ENCODE measurements at places on chromosomes 5 and 9. TPM values are rescaled to one million over a fixed set of nuclear protein-coding genes. Genes with fewer than 3 reads are reported as not detected.

The ELOVL7 gene
- 0.65 TPM for polyA plus RNA-seq

The ZDHHC12 gene
- 10.9 TPM for polyA plus RNA-seq

GRCh38 chr5:1507014-1507375 lies 16.8 kb downstream of the LPCAT1 start:
- DNase-seq = no peak

GRCh38 chr5:159826351-159827214 lies 89.7 kb upstream of the ADRA1B start:
- DNase-seq = peak; percentile 33

The PCDHA1 gene
- not detected for polyA plus RNA-seq

The EPB41L4A gene
- 10.6 TPM for polyA plus RNA-seq

- DNase-seq = no peak
These were observed 274.9 kb downstream of the EFNA5 start for GRCh38 chr5:107395632-107396350.

The MSX2 gene
- 0.73 TPM for polyA plus RNA-seq

DNA sequence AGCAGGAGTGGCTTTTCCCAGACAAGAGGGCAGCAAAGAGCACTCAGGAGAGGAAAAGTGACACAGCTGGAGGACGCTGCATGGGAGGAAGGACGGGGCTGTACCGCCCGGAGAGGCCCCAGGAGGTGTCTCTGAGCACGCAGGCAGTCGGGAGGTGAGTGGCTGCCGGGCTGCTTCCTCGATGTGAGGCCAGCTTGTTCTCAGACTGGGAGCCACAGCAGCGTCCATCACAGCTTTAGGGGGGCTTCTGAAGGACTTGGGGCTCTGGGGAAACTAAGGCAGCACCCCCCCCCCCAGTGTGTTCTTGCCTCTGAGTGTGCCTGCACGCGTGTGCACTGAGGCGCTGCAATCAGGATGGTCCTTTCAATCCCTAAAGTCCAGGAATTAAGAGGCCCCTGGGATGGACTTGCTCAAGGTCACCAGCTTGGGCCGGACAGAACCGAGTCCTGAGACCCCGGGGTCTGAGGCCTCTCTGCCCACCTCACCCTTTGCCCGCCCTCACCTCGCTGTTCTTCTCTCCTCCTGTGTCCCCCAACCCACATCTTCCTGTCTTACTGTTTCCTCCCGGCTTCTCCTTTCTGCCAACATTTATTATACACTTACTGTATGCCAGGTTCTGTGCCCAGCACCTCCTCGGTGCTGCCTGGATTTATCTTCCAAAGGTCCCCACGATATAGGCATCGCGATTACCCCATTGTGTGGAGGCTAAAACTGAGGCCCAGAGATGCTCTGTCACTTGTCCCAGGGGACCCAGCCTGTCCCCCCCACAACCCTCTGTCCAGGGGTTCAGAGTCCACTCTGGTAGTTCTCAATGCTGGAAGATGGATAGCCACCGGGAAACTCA lies 32.9 kb downstream of the FAM163B start:
- DNase-seq = no peak

DNA sequence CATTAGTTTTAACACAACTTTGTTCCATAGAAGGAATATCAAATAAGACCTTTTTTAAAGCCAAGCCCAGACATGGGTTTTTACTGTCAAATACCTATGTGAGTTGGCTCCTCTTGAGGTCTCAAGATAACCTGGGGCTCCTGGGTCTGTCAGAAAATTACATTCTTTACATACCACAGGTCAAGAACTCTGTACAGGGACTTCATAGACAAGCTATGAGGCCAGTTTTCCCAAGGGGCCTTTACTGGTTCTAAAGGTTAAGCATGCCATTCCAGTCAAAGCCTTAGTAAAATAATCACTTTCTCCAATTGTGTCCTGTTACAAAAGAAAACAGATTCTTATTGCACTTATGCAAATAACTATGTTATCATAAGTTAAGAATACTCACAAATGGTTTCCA lies 15.5 kb upstream of the SMC2 start:
- DNase-seq = no peak

DNA sequence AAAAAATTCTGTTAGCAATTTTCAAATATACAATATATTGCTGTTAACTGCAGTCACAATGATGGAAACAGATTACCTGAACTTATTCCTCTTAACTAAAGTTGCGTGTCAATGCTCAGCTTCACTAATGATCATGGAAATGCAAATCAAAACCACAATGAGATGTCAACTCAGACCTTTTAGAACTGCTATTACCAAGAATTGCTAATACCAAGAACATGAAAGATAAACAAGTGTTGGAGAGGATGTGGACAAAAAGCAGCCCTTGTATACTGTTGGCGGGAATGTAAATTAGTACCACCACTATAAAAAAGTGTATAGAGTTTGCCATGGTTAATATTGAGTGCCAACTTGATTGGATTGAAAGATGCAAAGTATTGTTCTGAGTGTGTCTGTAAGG lies 1409.7 kb upstream of the CDH18 start:
- no peak for DNase-seq

The SLC36A2 gene
- polyA plus RNA-seq = 0.15 TPM

DNA sequence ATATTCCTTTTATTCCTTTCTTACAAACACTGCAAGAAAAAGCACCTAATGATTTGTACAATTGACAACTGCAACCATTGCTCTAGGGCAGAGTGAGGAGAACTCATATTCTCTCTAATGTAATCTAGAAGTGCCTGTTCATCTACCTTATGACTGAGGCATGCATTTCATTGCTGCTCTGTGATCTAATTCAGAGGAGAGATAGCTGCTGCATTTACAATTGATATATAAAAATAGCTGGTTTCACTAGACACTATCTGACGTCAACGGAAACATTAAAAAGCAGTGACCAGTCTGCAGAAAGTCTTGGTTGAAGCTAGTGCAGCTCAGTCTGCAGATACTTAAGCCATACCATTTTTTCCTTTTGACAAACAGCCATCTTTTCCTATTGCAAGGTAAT lies 72.8 kb upstream of the C6 start:
- no peak for DNase-seq

The RNF180 gene
- 2.6 TPM for polyA plus RNA-seq

The FOXD4 gene
- polyA plus RNA-seq = 0.26 TPM

DNA sequence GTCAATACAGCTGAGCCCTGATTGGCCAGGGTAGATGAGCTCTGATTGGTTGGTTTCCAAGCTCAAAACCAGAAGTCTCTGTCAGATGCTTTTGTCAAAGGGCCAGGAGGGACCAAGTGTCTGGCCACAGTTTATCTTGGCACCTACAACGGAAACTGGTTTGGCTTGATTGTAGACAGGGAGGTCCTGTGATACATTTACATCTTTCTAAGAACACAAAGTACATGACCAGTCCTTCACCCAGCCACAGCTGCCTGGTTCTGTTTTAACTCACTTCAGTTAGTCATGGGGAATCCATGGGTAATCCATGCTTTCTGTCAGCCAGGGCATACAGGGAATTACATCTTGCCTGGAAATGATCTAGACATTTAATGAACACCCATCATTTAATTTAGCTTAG lies 171.2 kb downstream of the SLC12A2 start:
- DNase-seq = no peak

DNA sequence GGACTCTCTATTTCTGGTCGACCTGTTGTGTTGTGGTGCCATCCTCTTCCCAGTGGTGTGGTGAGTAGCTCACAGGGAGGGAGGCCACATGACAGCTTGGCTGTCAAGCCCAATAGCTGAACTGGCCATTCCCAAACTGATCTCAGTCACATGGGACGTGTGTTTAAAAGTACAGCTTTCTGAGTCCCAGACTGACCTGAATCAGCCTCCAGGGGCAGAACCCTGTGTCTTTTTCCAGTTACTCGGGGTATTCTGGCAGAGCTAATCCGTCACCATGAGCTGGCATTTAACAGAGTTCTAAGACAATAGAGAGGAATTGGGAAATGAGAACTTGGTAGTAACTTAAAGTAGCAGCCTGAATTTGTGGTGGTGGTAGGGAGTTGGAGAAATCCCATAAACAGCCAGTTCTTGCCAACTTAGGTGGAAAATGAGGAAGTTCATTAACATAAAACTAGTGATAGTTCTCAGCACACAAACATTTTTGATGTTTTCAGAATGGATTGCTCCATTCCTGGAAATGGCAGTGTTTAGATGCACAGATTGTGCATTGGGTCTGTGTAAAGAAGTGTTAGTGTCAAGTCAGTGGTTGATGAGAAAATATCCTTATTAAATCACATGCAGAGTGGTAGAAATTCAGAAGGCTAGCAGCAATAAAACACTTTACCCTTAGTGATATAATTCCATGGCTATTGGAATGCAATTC lies 50.9 kb downstream of the GPR107 start:
- no peak for DNase-seq

The BSPRY gene
- polyA plus RNA-seq = 3.8 TPM

All from heart left ventricle (tissue), 16 donors.